ENCODE measurements at places on chromosomes 7 and 10.

DNA sequence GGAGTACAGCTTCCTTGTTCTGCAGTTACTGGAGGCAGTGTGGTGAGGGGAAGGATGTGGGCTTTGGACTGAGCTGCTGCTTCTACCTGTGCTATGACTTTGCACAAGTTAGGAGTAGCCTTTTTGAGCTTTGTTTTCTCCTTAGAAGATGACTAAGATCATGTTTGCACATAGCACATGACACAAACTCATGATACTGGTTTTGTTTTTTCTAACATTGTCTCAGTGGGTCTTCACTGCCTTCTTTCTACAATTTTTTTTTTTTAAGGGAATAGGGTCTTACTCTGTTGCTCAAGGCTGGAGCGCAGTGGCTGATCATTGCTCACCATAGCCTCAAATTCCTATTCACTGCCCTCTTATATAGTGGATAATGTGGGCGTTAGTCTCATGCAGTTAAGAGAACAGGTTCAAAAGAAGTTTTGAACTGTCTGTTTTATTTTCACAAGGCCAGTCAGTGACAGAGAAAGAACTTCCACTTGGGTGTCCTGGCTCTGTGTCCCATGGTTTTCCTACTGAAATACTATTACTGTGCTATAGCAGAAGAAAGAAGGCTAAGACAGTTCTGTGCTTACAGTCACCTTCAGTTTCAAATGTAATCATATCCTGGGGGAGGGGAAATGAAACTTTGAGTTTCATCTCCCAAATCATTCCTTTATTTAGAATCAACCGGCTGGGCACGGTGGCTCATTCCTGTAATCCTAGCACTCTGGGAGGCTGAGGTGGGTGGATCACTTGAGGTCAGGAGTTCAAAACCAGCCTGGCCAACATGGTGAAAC is 72.0 kb downstream of the KAT6B start:
- DNase-seq = no peak

DNA sequence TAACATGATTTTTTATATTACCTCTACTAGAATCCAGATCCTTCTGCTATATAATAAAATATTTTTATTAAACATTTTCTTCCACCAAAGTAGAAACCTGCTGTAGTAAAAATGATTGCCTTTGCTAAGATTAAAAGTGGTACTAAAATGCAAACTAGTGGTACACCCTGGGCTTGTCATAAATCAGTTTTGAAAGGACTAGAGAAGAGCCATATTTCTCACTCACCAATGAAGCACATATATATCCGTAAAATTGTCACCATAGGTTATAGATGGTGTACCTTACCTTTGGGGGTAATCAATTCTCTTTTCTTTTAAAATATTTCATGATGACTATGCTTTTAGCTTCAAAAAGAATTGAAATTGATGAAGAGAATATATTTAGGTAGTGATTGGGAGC is 253.0 kb upstream of the SLC26A5 start:
- DNase-seq = no peak

DNA sequence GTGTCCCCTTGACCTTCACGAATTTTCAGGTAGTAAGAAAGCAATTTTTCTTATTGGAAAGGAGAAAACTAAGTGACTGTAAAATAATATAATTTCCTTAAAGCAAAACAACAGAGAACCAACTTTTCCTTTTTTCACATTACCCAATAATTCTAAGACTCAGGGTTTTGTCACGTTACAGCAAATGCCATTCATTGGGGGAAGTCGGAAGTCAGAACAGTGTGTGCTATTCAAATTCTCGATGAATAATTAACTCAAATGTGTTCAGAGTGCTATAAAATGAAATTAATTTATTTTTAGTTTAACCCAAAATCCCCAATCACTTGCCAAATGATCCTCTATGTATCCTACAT is 40.0 kb downstream of the DIP2C start:
- no peak for DNase-seq

GRCh38 chr7:128919881-128920799 is 9.6 kb upstream of the KCP start:
- no peak for DNase-seq

DNA sequence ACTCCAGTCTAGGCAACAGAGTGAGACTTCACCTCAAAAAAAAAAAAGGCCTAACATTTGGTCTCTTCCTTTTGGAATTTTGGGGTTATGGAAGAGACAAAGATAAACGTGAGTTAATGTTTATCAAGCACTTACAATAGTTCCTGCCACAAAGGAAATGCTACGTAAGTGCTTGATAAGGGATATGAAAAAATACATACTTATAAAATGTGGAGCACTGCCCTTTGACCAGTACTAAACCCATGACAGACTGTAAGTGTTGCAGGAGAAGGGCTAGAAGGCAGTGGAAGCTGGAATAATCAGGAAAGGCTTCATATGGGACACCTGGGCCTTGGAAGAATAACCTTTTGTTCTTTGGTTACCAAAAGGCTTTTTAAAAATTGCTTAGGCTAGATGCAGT is 25.5 kb downstream of the TMEM248 start:
- DNase-seq = no peak

- no peak for DNase-seq
These were observed at the start of gene IFIT1B for GRCh38 chr10:89377705-89378637. IFIT1B (plus strand) TSS chr10:89378056; CDS start chr10:89378136, 80 bp downstream.

DNA sequence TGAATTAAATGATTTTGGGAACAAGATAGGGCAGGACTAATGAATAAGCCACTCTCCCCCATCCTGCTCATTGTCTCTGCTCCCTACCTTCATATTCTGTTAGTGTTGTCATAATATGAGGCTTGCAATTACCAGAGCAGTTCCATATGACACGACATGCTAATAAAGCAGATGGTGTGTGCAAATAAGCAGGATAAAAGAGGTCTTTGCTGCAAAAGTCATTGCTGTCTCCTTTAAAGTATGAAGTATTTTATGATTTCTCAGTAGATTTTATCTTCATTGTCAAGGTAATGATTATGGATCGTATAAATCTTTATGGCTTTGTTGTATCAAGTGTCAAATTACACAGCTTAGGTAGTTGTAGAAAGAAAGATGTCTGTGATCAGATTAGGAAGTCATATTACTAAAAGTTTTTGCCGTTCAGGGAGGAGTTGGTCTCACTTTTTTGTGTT is 114.8 kb downstream of the SDK1 start:
- DNase-seq = no peak

- no peak for DNase-seq
These were observed 9.3 kb upstream of the GTPBP4 start for GRCh38 chr10:978826-979421.

- no peak for DNase-seq
These were observed 51.7 kb upstream of the COL13A1 start for GRCh38 chr10:69750011-69750373.

DNA sequence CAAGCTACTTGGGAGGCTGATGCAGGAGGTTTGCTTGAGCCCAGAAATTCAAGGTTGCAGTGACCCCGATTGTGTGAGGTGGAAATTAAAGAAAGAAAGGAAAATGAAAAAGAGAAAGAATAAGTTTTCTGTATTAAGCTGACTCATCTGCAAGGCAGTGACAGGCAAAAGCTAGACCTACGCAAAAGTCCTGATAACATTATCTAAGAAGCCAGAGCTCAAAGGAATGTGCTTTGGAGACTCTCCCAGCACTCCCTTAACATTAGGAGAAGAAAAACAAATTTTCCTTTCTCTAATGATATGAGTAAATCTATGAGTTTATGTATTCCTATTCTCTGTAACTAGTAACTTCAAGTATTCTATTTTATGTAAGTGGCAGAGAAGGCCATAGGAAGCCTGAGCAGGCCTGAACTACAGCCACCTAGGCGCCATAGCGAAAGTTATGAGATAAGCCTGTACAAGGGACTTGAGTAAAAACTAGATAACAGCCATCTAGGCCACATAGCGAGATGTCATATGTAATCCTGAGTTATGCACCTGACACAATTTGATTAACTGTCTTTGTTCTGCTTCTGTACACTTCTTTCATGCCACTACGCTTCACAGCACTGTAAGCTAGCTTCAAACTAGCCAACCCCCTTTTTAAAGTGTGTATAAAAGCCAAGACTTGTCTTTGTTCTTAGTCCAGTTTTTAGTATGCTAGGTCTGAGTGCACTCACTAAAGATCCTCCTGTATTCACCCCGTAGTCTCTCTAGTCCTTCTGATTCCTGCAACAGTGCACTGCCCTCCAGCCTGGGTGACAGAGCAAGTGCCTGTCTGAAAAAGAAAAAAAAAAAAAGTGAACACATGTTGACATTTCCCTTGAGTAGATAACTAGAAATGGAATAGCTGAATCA is 9.4 kb upstream of the ZWINT start:
- DNase-seq = no peak

GRCh38 chr10:96703358-96703757 is 17.0 kb downstream of the PIK3AP1 start:
- DNase-seq = no peak

- DNase-seq = no peak
These were observed 13.3 kb upstream of the PDCD4 start for GRCh38 chr10:110858297-110858934.

GRCh38 chr7:114856625-114857024 is 65.3 kb upstream of the MDFIC start:
- no peak for DNase-seq

DNA sequence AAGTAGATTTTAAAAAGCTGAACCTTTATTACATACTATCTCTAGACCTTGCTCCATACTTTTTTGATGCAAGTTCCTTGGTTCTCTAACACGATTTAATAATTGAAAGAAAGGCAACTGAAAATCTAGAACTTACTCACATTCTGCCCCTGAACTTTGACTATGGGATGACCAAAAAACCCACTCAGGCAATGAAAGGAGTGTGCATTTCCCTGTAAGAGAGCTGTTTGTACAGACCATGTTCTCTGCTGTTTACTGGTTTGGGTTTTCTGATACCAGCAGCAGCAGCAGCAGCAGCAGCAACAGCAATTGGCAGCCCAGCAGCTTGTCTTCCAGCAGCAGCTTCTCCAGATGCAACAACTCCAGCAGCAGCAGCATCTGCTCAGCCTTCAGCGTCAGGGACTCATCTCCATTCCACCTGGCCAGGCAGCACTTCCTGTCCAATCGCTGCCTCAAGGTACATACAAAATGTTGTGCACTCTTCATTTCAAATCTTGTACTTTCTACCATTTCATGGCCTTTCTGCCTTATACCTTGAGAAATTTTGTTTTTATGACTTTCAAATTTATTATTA is 216.7 kb downstream of the FOXP2 start:
- no peak for DNase-seq

DNA sequence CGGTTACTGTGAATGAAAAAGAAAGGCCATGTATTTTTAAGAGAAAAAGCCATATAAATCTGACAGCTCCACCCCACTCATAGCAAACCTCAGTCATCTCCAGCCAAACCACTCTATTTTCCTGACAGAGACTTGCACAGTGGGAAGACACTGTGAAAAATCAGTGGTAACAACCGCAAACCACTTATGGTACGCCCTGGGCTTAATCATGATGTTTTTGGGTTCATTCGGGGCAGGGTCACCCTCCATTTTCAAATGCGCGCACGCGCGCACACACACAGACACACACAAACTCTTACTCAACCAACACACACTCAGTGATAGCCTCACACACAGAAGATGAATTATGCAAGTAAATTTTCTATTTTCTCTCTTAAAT is 82.1 kb upstream of the HPS1 start:
- no peak for DNase-seq

DNA sequence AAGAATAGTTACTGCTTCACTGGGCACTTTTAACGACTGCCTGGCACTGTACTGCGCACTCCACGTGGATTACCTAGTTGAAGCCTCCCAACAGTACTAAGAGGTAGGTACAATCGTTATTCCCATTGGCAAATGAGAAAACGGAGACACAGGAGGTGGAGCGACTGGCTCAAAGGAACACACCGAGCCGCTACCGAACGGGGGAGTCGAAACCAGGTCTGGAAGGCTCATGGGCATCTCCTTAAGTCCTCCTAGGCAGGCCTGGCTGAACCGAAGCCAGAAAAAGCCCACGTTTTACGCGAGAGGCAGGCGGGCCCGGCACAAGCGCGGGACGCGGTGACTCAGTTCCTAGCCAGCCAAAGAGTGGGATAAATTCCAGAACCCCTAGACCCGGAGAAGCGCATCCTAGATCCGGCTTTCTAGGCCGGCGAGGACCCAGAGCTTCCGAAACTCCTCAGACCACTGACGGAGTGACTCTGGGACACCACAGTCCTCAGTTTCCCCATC is 472 bp downstream of the PDAP1 start:
- DNase-seq = peak; percentile 22

GRCh38 chr10:118672153-118672552 is 76.7 kb upstream of the PRLHR start:
- DNase-seq = no peak

DNA sequence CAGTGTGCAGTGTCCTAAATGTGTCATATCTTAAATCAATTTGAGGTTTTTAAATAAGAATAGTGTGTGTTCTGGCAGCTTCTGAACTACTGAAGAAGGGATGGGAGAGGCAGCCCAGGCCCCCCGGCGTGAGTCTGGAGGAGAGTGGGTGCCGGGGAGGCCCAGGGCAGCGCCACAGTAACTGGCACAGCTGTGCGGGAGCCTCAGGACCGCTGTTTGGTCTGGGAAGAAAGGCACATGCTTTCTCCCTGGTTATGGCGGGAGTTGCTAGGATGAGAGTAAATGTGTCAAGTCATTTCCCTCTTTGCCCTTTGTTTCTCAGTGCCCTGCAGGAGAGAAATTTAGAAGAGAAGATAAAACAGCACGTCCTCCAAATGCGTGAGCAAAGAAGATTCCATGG is 31.9 kb upstream of the PWWP2B start:
- no peak for DNase-seq

DNA sequence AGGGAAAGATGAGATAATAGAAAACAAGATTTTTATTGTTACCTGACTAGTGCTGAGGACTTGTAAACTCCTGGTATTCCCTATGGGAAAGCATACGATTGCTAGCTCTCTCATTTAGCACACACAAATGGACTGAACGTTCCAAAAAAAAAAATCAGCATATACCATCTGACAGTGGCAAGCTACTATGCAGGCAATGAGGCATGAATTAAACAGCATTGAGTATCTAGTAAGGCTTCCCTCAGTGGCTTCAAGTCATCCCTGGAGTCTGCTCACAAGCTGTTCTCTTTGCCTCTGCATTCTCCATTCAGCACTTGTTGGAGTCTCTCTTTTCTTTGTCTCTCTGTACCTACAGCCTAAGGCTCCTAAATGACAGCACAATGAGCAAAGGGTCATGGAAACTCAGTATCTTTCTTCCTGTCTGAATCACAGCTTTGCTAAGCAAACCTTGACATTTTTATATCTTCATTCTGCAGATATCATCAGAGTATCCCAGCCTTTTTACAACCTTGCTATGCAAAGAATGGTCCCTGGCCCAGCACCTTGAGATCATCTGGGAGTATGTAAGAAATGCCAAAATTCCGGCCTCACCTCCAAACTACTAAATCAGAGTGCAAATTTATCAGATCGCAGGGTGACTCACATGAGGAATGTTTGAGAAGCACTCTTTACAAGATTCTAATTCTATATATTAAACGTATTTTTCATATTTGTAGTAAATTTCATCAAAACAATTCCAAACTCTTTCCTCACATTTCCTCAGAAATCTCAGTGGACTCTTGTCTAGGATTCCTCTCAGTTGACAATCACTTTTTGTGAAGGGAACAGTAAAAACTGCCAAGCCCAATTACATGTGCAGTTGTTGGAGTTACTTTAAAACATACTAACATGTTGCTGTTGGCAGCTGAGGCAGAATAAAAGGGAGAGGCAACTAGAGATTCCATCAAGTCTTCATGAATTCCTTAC is 10.8 kb upstream of the LIPA start:
- no peak for DNase-seq

- no peak for DNase-seq
These were observed 48.4 kb downstream of the TMEM26 start for GRCh38 chr10:61404751-61405150.
